ENCODE measurements at places on chromosomes 12 and 14. TPM values are rescaled to one million over a fixed set of nuclear protein-coding genes. Genes with fewer than 3 reads are reported as not detected.

- no peak for DNase-seq
These were observed 66.1 kb upstream of the DUSP6 start for GRCh38 chr12:89418228-89418910.

- DNase-seq: no peak
These were observed 31.3 kb downstream of the CORO1C start for GRCh38 chr12:108699955-108700563.

Gene CLEC14A
- total RNA-seq: not detected

DNA sequence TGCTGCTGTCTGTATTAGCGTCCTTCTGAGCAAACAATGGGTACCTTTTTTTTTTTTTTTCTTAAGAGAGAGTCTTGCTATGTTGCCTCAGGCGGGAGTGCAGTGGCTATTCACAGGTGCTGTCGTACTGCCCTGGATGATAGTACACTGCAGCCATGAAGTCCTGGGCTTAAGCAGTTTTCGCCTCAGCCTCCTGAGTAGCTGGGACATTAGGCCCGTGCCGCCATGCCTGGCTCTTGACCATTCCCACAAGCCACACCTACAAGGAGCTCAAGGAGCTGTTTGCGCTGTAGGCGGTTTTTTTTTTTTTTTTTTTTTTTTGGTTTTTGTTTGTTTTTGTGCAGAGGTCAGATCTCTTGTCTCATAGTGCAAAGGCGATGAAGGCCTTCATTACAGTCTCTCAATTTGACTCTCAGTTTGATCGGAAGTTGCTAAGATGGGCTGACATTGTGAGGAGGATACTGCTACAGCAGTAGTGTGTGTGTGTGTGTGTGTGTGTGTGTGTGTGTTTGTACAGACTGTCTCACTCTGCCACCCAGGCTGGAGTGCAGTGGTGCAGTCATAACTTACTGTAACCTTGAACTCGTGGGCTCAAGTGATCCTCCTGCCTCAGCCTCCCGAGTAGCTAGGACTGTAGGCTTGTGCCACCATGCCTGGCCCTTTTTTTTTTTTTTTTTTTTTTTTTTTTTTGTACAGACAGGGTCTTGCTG is 34.2 kb downstream of the TRAF3 start:
- DNase-seq: no peak

DNA sequence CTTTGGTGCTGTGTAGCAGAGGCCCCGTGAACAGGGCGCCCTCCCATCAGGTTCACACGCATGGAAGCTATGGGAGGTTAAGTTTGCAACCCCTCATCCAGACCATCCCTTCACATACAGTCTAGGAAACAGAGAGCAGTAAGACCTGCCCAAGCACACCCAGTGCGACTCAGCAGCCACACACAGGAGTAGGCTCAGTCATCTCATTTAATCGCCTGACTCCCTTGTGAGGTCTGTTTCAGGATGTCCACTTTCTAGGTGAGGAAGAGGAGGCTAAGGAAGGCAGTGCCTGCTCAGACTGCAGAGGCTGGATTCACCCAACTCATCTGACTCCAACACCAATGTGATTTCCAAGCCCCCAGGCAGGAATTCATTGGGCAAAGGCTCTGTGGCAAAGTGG is 11.9 kb downstream of the BDKRB1 start:
- no peak for DNase-seq

Gene KERA
- not detected for total RNA-seq

Gene KRT74
- not detected for total RNA-seq

DNA sequence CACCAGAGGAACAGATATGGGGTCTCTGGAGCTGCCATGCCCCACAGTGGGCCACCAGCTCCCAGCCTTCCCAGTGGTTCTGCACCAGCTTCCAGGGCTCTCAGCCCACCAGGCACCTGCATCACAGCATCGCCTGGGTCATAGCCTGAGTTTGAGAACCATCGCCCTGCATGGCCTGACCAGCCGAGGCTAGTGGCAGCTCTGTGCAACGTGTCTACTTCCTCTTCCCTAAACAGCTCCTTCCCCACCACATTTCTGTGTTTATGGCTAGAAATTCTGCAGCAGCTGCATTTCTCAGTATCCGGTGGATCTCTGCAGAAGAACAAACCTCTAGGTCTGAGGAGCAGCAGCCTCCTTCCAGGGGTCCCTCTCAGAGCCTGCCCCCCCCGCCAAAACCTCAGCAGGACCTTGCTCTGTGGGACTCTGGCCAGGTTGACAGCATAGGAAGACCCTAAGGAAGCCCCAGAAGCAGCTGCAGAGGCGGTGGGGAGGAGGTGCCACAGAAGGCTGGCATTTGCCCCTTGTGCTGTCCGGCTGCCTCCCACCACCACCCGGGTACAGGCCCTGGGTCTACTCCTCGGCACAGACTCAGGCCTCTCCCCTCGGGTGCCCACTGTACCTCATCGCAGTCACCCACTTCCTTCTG is 47.7 kb downstream of the PSMA6 start:
- DNase-seq: no peak

GRCh38 chr12:26158078-26158764 is 33.4 kb upstream of the BHLHE41 start:
- no peak for DNase-seq

- no peak for DNase-seq
These were observed 7.6 kb upstream of the UNC119B start for GRCh38 chr12:120702637-120703036.

Gene SMOC1
- not detected for total RNA-seq

GRCh38 chr12:16218934-16219751 is 58.3 kb downstream of the SLC15A5 start:
- no peak for DNase-seq

- DNase-seq: no peak
These were observed 30.3 kb upstream of the OAS1 start for GRCh38 chr12:112876506-112876905.

DNA sequence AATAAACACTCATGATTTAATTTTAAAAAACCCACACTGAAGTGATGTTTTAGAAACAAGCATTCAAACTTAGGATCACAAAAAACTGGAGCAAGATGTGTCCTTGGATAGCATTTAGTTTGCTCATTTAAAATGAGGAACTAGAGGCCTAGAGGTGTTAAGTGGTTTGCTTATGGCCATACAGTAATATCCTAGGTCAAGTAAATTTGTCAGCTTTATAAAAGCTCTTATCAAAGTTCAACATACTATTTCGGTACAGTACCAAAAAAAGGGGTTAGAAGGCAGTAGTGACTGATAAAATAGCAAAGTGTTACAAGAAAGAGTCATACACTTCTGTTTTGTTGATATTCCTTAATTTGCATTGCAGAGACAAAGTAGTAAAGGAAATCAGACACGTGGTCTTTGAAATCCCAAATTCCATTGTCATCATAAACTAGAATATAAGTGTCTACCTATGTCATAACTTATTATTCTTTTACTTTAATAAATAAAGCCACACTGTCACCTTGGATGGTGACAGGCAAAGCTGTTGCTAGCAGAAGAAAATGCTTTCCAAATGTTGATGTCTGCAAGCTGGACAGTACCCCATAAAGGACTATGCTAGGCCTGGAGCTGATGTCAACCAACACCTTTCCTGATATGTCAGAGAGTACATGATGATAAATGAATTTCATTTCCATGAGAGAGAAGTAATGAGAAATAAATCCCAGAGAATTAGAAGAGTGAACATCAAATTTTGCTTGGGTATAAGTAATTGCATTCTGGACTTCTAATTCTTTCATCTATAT is 17.6 kb upstream of the SRP54 start:
- DNase-seq: no peak

Gene LIN52
- 21.5 TPM for total RNA-seq

GRCh38 chr12:25119020-25119419 is 75.9 kb downstream of the DNAI7 start:
- DNase-seq: no peak

DNA sequence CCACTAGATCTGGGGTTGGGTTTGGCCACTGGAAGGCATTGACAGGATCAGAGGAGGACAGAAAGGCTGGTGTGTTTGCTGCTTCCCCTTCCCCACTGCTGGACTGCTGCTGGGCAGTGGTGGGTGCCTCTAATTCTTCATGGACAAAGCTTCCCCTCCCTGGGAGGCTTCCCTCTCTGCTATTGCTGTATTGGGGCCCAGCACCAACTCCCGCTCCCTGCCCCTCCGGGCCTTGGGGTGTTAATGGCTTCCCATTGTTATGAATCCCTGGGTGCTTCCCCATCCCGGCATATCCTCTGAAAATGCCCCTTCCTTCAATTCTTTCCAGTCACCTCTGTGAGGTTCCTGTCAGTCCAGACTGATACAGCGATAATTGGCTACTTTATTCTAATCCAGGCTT is 310.2 kb downstream of the GLT1D1 start:
- DNase-seq: no peak

DNA sequence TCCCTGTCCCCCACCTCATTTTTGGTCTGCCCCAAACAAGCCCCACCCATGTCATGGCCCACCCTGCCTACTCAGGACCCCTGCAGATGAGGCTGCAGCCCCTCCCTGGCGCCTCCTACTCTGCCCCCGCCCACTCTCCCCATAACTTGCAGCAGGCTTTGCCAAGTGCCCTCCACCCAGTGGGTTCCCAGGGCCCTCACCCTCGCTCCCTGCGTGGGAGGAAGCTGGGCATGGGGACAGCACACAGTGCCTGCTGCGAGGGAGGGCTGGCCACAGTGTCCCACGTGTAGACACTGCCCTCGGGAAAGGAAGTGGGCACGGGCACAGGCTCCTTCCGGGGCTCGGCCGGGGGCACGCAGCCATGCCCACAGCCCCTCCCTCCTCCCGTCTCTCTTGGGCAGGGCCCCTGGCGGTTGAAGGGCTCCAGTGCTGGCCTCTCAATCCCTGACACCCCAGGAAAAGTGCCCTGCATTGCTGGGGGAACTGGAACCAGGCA is 9.4 kb downstream of the AKT1 start:
- DNase-seq: no peak

DNA sequence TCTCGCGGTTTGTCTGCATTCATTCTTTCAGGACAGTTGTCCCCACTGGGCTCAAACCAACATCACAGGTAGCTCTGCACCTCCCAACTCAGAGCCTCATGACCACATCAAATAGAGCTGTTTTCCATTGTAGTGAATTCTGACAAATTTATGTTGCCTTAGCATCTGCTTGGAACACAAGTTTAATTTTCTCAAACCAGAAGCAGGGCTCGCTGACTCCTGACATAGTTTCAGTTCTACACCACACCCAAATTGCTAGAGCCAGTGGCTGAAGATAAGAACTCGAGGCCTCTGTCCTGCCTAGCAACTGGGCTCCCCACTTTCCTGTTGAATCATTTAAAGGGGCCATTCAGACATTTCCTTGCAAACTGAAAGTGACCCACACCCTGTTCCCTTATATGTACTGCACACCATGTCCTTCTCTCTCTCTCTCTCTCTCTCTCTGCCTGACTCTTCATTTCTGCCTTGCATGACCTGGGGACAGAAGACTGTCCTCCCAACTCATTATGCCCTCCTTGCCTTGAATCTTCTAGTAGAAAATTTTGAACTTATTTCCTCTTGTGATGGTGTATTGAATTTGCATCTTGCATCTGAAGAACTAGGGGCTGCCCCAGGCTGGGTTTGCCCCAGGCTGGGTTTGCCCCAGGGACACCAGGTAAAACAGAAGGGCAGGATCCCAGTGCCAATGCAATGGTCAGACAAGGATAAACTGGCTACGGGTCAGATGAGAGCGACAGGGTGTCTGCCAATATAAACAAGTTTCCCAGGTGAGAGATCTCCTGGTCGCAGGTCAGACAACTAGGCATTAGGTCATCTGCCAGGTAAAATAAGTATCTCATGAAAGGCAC is 9.7 kb upstream of the WSCD2 start:
- no peak for DNase-seq

Gene LRP1
- 0.28 TPM for total RNA-seq

Gene FOXG1
- total RNA-seq: not detected

Gene EMP1
- total RNA-seq: 26.4 TPM

- no peak for DNase-seq
These were observed 81.1 kb upstream of the RPH3A start for GRCh38 chr12:112710414-112710813.

Gene KRT6A
- total RNA-seq: not detected

Gene HOXC9
- not detected for total RNA-seq

Gene BMP4
- not detected for total RNA-seq

Gene RPL10L
- total RNA-seq: not detected

DNA sequence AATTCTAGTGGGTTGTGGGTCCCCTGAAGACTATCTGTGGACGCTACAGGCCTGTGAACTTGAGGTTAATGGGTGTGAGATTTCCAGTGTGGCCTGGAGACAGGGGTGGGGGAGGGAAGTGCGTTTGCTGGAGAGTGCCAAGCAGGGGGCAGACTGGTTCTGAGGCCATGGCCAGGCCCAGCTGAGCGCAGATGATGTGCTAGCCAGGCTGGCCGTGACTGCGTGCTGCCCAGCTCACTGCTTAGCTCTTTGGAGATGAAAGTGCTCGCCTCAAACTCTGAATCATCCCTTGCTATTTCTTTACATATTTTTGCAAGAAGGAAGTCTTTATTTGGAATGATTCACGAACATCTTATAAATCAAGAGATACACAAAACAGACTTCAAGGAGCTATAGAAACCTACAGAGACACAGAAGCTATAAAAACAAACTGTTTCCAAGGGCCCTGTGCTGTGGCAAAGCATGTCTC is 75.2 kb upstream of the PLEKHG3 start:
- DNase-seq: no peak

DNA sequence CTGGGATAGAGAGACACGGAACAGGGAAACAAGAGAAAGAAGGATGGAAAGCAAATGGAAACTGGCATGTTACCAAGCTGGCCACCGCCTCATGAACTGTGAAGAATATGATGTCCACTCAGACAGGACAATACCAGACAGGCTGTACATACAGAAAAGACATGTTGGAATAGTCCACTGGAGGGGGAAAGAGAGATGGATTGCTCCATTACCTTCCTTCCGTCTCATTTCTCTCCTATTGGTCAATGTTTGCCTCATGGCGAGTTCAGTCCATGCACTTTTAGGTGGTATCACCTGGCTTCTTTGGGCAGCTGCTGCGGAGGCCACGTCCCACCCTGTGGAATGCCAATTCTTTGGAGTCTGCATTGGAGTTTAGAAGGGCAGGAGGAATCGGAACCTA is 166.4 kb downstream of the AEBP2 start:
- DNase-seq: no peak

Gene FAR2
- 5.2 TPM for total RNA-seq

- DNase-seq: no peak
These were observed 23.1 kb upstream of the WDR20 start for GRCh38 chr14:102116361-102117180.

Measured in activated CD4-positive, alpha-beta T cell treated with anti-CD3 and anti-CD28 coated beads, Interleukin-2, amount 10 ng/mL, durations not matched to agents 24 days and 14 days (primary cell).